T-helper 17 cell (primary cell): ENCODE measurements at places on chromosomes 3 and 15.

DNA sequence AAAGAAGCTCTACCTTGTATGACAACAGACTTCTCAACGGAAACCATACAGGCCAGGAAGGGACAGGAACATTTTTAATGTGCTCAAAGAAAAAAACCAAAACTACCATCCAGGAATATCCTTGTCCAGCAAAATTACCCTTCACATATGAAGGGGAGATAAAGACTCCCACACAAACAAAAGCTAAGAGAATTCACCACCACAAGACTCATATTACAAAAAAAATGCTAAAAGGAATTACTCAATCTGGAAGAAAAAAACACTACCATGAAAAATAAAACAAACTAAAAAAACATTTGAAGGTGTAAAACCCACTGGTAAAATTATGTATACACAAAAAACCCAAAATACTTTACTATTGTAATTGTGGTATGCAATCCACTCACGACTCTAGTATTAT is 57.2 kb downstream of the DLG1 start:
- no peaks in the 10 kb centered on the region for H3K27me3 ChIP-seq
- H3K4me3 ChIP-seq, result no peak overlapping the region
- H3K27ac ChIP-seq, result no peak overlapping the region
- peaks cover 10% of the 10 kb centered on the region for H3K4me1 ChIP-seq

DNA sequence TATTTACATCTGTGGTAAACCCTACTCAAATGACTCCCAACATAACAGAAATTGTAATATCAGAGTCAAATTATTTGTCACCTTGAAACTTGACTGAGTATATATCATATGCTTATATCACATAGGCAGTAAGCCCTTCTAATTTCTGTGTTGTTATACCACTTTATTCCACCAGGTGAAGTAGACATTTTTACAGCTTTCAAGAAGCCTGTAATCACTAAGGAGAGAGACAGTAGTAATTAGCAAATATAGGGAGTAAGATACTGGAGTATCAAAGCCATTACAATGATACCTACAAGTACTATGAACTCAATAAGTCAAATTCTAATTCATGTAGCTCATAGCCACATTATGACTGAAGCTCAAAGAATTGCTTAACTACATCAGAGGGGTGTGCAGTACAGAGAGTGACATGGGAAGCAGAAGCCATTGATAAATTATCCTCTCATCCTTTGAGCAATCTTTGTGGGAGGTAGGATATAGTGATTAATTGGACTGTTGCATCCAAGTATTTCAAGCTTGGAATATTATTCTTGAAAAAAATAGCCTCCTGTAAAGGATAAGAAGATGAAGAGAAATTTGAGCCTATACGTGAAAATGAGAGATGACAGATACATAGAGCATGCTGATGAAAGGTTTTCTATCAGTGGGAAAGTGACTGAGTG is 1005.9 kb downstream of the ZPLD1 start:
- H3K27ac ChIP-seq, result no peak overlapping the region
- H3K4me1 ChIP-seq, result no peaks in the 10 kb centered on the region
- H3K4me3 ChIP-seq, result no peak overlapping the region
- no peak for DNase-seq

DNA sequence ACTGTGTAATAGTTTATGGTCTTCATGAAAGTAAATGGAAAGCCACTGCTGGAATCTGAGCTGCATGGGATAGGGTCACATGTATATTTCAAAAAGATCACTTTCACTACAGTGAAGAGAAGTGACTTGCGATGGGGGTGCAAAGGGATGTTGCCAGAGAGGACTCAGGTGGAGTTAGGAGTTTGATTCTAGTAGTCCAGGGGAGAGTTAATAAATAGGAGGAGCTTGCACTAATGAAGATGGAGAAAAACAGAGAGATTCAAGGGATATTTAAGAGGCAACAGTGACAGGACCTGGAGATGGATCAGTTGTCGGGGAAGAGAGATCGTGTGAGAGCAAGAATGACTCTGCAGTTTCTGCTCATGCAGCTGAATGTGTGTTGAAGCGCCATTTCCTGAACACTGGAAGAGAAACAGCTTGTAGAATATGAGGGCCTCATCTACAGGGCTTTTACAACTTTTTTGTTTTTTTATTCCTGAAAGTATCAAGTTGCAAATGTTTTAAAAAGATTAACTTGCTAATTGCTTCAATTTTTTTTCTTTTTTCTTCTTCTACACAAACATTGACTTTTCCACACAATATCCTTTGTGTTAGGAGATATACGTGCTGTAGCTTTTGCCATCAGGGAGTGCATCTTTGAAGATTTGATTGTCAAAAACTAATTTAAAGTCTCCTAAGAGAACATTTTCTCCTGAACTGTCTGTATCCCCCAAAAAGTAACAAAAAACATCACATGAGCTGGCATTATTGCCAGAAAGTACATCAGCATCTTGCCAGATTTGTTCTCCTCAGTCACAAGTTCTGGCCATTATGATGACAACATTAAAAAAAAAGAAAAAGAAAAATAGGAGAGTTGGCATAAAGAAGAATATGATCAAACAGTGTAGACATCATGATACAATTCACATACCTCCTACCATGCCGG is 37.5 kb downstream of the SETMAR start:
- H3K4me1 ChIP-seq, result peaks cover 15% of the 10 kb centered on the region
- H3K36me3 ChIP-seq, result peaks cover 11% of the 10 kb centered on the region
- no peak overlapping the region for H3K4me3 ChIP-seq
- H3K27ac ChIP-seq, result no peak overlapping the region

DNA sequence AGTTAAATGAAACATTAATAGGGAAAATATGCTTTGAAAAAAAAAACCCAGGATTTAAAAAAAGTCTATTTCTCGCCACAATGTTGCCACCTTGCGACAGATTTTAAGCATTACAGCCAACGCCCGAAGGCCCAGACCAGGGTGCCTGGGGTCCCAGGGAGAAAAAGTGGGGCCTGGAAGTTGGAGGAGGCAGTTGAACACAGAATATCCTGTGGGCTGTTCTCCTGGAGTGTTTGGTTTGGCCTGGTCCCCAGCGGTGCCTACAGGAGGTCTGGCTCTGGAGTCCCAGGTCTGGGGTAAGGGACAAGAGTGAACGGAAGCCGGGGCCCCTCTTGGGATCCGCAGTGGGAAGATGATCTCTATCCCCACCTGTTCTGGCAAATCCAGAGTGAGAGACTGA is 3.4 kb downstream of the RNU6-1 start:
- peak overlapping the region; percentile 67 for H3K27ac ChIP-seq
- peak overlapping the region; percentile 92 for H3K4me3 ChIP-seq
- H3K4me1 ChIP-seq, result peaks cover 45% of the 10 kb centered on the region

DNA sequence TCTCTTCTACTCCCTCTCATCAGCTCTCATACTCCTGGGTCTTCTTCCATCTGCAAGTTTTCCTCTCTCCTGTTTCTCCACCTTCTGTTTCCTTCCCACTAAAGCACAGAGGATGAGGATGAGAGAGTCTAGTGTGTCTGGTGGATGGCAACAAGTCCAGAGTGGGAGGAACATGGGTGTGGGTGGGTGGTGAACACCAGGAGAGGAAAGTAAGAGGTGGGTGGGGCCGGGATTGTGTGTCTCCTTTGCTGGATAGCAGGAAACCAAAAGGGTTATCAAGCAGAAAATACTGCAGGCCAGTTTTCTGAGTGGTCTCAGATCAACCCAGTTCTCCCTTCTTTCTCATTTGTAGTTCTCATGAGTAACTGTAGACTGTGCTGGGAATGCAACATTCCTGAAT is 52.9 kb upstream of the EPHB1 start:
- no peaks in the 10 kb centered on the region for H3K27me3 ChIP-seq
- H3K4me1 ChIP-seq, result no peaks in the 10 kb centered on the region
- no peak for DNase-seq
- H3K4me3 ChIP-seq, result no peak overlapping the region
- no peak overlapping the region for H3K27ac ChIP-seq

DNA sequence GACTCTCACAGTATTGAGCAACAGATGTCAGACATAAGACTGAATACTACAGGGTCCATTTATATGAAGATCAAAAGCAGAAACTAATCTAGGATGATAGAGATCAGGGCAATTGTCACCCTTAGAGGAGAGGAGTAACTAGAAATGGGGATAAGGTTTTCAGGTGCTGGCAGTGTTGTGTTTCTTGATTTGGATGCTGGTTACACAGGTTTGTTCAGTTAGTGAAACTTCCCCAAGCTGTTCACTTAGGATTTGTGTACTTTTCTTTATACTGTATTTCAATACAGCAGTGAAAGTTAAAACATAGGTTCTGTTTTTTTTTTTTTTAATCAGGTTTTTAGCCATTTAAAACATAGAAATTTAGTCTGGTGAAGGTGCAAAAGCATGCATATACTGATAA is 39.1 kb upstream of the CMTM7 start:
- H3K4me1 ChIP-seq, result peaks cover 28% of the 10 kb centered on the region
- no peaks in the 10 kb centered on the region for H3K27me3 ChIP-seq
- DNase-seq, result no peak
- peaks cover 3% of the 10 kb centered on the region for H3K36me3 ChIP-seq
- H3K4me3 ChIP-seq, result no peak overlapping the region

DNA sequence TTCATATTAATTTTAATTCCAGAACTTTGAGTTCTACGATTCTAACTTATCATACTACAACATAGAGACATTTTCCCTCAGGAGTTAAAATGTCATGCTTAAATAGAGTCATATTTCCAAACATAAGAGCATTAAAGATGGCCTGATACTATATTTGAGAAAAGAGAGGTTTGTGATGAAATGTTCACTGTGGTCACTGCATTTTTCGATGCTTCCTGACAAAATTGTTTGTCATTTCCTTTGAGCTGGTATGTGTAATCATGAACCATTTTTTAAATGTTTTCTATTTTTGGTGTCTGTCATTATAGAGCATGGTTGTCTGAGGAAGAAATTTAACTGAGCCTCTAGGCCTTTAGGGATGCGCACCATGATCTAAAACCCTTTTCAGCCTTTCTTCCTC is 721.4 kb upstream of the NR2F2 start:
- H3K27ac ChIP-seq, result no peak overlapping the region
- no peaks in the 10 kb centered on the region for H3K4me1 ChIP-seq
- no peaks in the 10 kb centered on the region for H3K27me3 ChIP-seq
- no peak overlapping the region for H3K4me3 ChIP-seq
- H3K36me3 ChIP-seq, result no peaks in the 10 kb centered on the region
- DNase-seq, result no peak

- no peaks in the 10 kb centered on the region for H3K27me3 ChIP-seq
- peaks cover 47% of the 10 kb centered on the region for H3K4me1 ChIP-seq
- H3K36me3 ChIP-seq, result peaks cover 3% of the 10 kb centered on the region
- H3K27ac ChIP-seq, result peak overlapping the region; percentile 91
- DNase-seq, result no peak
Observed at GRCh38 chr3:45968706-45969105, 25.4 kb downstream of the CXCR6 start.

- H3K27ac ChIP-seq, result no peak overlapping the region
- no peak for DNase-seq
- no peaks in the 10 kb centered on the region for H3K36me3 ChIP-seq
- H3K4me1 ChIP-seq, result peaks cover 7% of the 10 kb centered on the region
- H3K27me3 ChIP-seq, result no peaks in the 10 kb centered on the region
Observed at GRCh38 chr3:114417265-114417664, 123.4 kb downstream of the TIGIT start.

DNA sequence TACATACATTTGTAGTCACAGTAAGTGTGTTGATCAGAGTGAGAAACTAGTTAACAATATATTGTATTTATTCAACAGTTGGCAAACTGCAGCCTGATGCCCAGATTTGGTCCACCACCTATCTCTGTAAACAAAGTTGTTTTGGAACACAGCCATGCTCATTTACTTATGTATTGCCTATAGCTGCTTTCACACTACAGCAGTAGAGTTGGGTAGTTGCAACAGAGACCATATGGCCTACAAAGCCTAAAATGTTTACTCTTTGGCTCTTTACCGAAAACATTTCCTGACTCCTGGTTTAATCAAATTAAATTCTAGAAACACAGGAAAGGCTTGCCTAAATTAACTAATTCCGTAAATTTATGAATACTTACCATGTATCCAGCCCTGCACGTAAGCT is 39.4 kb downstream of the CMC1 start:
- peaks cover 9% of the 10 kb centered on the region for H3K36me3 ChIP-seq
- H3K4me3 ChIP-seq, result no peak overlapping the region
- no peak for DNase-seq
- no peak overlapping the region for H3K27ac ChIP-seq
- peaks cover 12% of the 10 kb centered on the region for H3K4me1 ChIP-seq
- no peaks in the 10 kb centered on the region for H3K27me3 ChIP-seq

- peaks cover 25% of the 10 kb centered on the region for H3K4me1 ChIP-seq
- no peak overlapping the region for H3K27ac ChIP-seq
- no peak overlapping the region for H3K4me3 ChIP-seq
- no peak for DNase-seq
Observed at GRCh38 chr3:126716057-126716456, 12.0 kb downstream of the CHCHD6 start.

DNA sequence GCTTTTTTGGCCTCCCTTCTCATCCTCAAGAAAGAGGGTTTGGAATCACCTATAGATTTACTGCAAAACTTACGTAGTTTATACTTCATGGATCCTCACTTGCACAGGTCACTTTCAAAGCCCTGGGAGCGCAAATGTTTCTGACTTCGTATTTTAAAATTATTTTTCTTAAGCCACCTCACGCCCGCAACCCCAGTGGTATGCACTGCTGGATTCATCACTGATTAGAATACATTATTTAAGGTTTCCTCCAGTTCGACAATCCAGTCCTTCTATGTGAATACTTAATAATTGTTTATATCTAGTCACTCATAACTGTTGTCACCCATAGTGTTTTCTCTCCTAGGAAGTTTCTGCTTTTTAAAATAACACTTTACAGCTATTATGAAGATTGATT is 339.9 kb downstream of the CHL1 start:
- H3K36me3 ChIP-seq, result no peaks in the 10 kb centered on the region
- H3K4me3 ChIP-seq, result no peak overlapping the region
- no peaks in the 10 kb centered on the region for H3K27me3 ChIP-seq
- DNase-seq, result no peak
- no peak overlapping the region for H3K27ac ChIP-seq
